ENCODE measurements at places on chromosomes 11 and 22.

GRCh38 chr11:113664981-113665710 lies 41.0 kb downstream of the TMPRSS5 start:
- peaks cover 13% of the 10 kb centered on the region for H3K27me3 ChIP-seq
- H3K4me3 ChIP-seq: no peak overlapping the region
- no peaks in the 10 kb centered on the region for H3K36me3 ChIP-seq
- no peaks in the 10 kb centered on the region for H3K4me1 ChIP-seq

DNA sequence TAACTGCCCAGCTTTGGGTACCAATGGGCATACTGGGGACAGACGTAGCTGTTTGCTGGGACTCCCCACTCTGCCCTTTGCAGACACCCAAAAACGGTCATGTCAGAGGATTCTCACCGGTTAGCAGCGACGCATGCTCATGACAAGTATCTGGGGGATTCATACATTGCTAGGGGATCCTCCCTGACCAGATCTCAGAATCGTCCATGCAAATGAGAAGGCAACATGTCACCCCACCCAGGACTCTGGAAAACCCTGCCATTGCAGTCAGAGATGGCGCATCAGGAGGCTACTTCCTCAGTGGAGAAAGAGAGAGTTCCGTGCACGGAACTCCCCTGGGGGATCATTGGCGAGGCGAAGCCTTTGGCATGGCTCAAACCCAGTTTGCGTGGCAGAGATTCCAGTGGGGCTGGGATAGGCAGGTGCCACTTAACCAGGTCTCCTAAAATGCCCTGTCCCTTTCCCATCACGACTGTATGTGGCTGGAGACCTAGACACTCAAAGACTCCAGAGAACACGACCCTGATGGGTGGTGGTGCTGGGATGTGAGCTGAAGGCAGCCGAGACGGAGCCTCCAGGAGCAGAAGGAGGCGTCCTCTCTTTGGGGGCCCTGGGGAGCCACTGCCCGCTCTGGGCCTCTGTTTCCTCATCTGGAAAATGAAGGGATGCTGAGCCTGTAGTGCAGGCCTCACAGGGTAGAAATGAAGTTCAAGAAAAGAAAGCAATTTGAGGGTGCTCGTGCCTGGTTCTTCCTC lies 4.9 kb downstream of the RGL4 start:
- peak overlapping the region; percentile 99 for H3K27ac ChIP-seq
- H3K27me3 ChIP-seq: no peaks in the 10 kb centered on the region
- peaks cover 51% of the 10 kb centered on the region for H3K4me1 ChIP-seq
- peak overlapping the region; percentile 91 for H3K4me3 ChIP-seq

- no peak for DNase-seq
- peaks cover 33% of the 10 kb centered on the region for H3K27me3 ChIP-seq
- no peak within 1 kb of the TSS for H3K4me3 ChIP-seq
- peaks cover 3% of the 10 kb centered on the region for H3K4me1 ChIP-seq
- no peaks in the 10 kb centered on the region for H3K36me3 ChIP-seq
These were observed at the start of gene GRIA4 for GRCh38 chr11:105609832-105610781. TSS of gene GRIA4 (plus strand) at chr11:105610073. CDS start at chr11:105610998, 925 bp downstream.

DNA sequence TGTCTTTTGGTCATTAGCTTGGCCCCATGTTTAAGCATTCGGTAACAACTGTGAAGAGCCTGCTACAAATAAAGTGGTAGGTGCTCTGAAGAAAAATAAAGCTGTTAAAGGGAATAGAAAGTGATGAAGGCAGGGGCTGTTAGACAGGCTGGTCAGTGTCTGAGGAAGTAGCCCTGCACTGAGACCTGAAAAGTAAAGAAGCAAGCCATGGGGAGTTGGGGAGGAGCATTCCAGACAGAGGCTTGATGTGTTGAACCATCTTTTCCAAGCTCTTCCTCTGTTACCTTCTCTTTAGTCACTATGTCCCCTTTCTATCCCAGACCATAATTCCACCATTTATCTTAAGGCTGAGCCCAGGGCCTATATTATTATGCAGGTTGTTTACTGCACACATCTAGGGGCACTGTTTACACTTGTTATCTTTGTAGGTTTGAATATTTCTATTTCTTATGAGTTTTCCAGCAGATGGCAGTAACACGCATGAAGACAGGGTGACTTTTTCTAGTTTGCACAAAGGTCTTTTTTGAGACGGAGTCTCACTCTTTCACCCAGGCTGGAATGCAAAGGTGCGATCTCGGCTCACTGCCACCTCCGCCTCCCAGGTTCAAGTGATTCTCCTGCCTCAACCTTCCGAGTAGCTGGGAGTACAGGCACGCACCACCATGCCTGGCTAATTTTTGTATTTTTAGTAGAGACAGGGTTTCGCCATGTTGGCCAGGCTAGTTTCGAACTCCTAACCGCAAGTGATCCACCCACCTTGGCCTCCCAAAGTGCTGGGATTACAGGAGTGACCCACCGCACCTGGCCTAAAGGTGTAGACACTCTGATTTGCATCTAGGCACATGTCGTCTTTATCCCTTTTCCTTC lies 23.0 kb downstream of the ZFTA start:
- H3K27ac ChIP-seq: no peak overlapping the region
- peaks cover 2% of the 10 kb centered on the region for H3K36me3 ChIP-seq
- no peaks in the 10 kb centered on the region for H3K27me3 ChIP-seq
- no peak for DNase-seq
- no peak overlapping the region for H3K4me3 ChIP-seq
- H3K4me1 ChIP-seq: no peaks in the 10 kb centered on the region

DNA sequence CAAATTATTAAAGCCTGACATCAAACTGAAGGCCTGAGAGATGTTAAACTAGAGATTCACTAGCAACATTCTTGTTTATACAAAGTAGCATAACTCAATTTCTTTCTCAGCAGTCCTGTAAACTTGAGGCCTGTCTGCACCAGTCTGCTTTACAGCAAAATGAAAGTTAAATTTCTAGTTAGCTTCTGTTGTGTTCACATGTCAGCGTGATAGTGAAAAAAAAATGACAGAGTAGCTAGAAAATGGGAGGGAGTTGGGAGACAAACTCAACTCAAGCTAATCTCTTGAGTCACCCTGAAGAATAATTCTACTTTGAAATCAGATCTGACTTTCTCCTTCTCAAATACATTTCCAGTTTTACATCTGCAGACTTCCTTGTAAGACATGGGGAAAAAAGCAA lies 6.5 kb downstream of the RBFOX2 start:
- H3K4me1 ChIP-seq: peaks cover 5% of the 10 kb centered on the region
- H3K4me3 ChIP-seq: no peak overlapping the region
- no peak for DNase-seq
- peaks cover 16% of the 10 kb centered on the region for H3K27me3 ChIP-seq
- no peak overlapping the region for H3K27ac ChIP-seq
- H3K36me3 ChIP-seq: no peaks in the 10 kb centered on the region

GRCh38 chr11:127042445-127042844 lies 41.9 kb upstream of the KIRREL3 start:
- no peak overlapping the region for H3K4me3 ChIP-seq
- no peak overlapping the region for H3K27ac ChIP-seq
- H3K36me3 ChIP-seq: no peaks in the 10 kb centered on the region
- H3K4me1 ChIP-seq: no peaks in the 10 kb centered on the region
- DNase-seq: no peak
- H3K27me3 ChIP-seq: no peaks in the 10 kb centered on the region

DNA sequence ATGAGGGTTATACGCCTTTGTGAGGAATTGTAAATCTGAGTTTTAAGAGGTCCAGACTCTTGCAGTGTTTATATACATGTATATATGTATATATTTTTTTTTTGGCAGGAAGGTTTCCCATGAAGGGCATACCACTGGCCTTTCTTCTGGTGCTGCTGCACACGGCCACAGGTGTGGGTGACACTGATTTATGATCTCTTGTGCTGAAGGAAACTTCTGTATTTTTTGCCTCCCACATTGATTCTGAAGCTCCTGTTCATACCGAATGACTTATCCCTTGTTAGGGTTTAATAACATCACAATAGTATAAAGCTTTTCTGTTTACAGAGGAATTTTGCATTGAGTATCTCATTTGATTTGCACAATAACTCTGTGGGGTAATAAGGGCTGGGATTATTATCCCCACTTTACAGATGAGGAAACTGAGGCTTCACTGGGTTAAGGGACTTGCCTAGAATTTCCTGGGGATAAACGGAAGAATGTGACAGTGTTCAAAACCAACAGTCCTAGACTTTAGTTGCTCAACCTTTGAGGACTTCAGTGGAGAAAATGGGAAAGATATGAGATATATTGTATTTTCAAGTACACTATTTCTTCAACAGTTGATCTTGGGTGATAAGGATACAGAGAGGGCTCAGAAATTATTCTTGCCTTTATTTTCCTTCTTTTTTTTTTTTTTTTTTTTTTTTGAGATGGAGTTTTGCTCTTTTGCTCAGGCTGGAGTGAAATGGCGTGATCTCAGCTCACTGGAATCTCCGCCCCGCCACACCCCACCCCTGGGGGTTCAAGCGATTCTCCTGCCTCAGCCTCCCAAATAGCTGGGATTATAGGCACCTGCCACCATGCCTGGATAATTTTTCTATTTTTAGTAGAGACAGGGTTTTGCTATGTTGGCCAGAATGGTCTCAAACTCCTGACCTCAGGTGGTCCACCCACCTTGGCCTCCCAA lies 70.1 kb downstream of the MICAL2 start:
- peaks cover 42% of the 10 kb centered on the region for H3K4me1 ChIP-seq
- no peak for DNase-seq
- H3K36me3 ChIP-seq: peaks cover 9% of the 10 kb centered on the region
- no peaks in the 10 kb centered on the region for H3K27me3 ChIP-seq

DNA sequence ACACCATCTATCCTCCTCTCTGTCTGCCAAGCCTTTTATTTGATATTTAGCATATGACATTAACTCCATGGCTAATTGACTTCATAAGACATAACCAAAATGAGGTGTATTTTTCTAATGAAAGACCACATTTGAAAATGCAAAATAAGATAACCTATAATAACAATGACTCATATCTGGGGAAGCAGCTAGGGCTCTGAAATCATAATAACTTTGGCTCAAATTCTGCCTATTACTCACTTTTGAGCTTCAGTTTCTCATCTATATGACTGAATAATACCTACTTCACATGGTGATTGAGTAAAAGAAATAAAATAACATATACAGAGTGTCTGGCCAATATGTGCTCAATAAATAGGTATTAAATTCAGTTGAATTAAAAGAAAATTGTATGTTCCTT lies 1419.8 kb upstream of the TENM4 start:
- no peak overlapping the region for H3K27ac ChIP-seq
- no peak overlapping the region for H3K4me3 ChIP-seq
- no peaks in the 10 kb centered on the region for H3K4me1 ChIP-seq
- DNase-seq: no peak
- no peaks in the 10 kb centered on the region for H3K27me3 ChIP-seq

DNA sequence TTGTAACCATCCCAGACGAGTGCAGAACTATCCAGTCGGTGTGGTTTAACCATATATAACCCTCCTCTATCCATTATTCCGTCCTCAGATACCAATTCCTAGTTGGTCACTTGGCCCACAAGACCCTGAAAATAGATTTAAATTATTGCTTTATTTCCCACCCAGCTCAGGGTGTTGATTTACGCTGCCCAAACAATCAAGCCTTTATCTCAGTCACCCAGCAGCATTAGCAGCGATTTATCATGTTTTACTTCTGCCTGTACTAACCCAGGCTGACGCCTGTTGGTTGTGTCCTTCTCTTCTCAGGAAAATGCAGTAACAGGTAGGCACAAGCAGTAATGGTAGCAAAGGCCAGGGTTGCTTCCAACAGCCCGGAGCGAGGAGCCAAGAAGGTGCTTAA lies 81.2 kb downstream of the DSCAML1 start:
- no peaks in the 10 kb centered on the region for H3K36me3 ChIP-seq
- H3K27ac ChIP-seq: no peak overlapping the region
- no peak for DNase-seq

DNA sequence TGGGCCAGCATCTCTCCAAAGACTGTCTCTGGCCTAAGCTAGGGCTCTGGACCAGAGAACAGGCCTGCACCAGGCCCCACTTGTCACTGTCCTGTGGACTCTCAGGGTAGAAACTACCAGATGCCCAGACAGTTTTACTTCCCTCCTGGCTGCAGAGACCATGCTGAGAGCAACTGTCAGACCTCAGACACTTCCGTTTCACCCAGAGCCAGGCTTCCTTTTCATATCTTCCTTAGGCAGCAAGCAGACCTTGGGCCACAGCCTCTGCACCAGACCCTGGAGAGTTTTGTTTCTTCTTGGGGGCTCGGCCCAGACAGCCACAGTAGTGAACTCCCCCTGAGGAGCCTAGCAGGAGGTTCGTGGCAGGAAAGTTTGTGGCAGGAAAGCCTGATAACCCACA lies 12.1 kb upstream of the FCHSD2 start:
- no peaks in the 10 kb centered on the region for H3K36me3 ChIP-seq
- peak overlapping the region; percentile 92 for H3K27ac ChIP-seq
- peak overlapping the region; percentile 56 for H3K4me3 ChIP-seq
- DNase-seq: peak; percentile 65

DNA sequence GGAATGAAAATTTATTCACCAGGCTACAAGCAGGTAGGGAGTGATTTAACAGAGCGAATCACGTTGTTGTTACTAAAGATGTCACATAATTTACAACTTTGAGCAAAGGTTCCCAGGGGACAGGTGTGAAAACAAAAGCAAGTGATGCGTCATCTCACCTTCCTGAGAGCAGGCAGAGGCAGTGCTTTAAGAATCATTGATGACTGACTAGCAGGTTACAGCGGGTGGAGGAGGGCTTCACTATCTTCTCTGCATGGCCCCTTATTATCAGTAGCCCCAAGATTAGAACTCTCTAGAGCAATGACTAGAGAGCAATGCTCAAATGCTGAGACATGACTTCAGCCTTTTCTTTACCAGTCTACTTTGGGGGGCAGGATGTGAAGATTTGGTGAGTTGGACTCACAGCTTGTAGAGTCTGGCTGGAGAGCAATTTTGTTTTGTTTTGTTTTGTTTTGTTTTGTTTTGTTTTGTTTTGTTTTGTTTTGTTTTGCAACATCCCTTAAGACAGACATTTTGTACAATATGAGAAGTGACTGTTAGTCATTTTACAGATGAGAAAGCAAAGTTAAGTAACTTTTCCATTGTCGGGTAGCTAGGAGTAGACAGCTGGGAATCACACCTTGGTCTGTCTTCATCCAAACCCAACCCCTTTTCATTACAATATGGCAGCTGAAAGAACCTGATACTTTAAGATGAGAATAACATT lies 84.8 kb downstream of the SLC1A2 start:
- DNase-seq: no peak
- H3K27ac ChIP-seq: no peak overlapping the region
- no peaks in the 10 kb centered on the region for H3K27me3 ChIP-seq
- peaks cover 14% of the 10 kb centered on the region for H3K36me3 ChIP-seq
- H3K4me1 ChIP-seq: peaks cover 43% of the 10 kb centered on the region
- no peak overlapping the region for H3K4me3 ChIP-seq

DNA sequence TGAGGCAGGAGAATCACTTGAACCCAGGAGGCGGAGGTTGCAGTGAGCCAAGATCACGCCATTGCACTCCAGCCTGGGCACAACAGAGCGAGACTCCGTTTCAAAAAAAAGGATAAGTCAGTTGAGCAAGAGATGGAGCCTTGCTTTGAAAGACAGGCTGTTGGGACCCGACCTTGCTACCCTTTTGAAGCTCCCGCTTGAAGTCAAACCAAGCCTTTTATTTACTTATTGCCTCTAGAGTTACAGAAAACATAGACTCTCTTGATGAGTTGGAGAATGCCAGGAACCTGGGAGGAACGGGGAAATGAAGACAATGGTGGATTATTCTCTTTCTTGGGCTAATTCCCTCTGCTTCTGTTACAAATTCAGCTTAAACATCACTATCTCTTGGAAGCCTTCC lies 4.9 kb downstream of the SYN3 start:
- no peak overlapping the region for H3K27ac ChIP-seq
- DNase-seq: no peak
- peaks cover 47% of the 10 kb centered on the region for H3K27me3 ChIP-seq
- no peaks in the 10 kb centered on the region for H3K36me3 ChIP-seq

GRCh38 chr11:3188496-3189195 lies 23.5 kb upstream of the OSBPL5 start:
- no peaks in the 10 kb centered on the region for H3K36me3 ChIP-seq
- H3K4me3 ChIP-seq: no peak overlapping the region
- H3K4me1 ChIP-seq: no peaks in the 10 kb centered on the region
- H3K27me3 ChIP-seq: peaks cover 4% of the 10 kb centered on the region
- no peak overlapping the region for H3K27ac ChIP-seq
